Stimulated activated CD8-positive, alpha-beta memory T cell treated with anti-CD3 and anti-CD28 coated beads, Interleukin-4, amount 100 ng/mL, for 4 hours (primary cell): ENCODE measurements at places on chromosomes 1 and 21.

DNA sequence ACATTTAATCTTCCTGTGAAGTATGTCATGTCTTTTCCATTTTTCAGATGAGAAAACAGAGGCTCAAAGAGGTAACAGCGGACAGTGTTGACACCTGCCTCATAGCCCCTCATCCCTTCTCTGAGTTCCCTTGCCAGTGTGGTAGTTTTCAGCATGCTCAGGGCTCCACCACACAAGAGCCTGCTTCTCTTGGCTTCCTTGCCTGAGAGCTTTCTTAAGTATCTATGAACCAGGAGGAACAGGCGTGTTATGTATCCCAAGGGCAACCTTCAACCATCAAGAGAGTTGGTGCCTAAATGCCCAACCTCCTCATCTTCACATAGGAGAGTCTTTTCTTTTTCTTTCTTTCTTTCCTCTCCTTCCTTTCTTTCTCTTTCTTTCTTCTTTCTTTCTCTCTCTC lies 5.9 kb upstream of the PAFAH2 start:
- DNase-seq: no peak

GRCh38 chr21:26833460-26833939 lies 11.7 kb downstream of the ADAMTS1 start:
- DNase-seq: no peak

DNA sequence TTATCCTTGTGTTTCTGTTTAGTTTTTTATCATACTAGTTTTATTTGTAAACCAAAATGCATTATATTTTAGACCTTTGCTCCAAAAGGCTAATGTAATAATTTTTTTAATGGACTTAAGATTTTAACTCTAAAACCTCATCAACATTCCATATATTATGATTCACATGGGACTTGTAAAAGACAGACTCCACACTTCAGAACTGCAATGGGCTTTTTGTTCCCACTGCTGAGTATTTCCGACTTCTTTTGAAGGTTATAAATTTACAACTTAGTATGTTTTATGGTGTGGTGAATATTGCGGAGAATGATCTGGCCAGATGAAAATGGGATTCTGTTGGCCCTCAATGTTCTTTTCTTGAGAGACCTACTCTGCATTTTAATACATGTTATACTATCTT lies 678.5 kb downstream of the USP25 start:
- DNase-seq: no peak

DNA sequence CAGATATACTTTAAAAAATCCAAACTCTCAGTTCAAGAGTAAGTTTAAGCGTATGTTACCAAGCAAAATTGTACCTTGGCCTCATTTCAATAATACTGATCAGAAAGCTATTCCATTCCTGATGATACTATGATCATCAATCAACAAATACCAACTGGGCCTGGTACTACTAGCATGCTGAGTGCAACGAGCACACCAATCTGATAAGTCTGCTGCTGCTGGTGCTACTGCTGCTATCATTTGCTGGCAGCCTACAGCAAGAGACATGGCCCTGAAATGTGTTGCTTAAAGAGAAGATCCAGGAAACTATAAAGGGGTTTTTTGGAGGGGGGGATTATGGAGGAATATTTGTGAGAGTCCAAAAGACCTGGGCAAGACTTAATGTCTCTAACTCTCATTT lies 39.7 kb downstream of the NME7 start:
- no peak for DNase-seq

GRCh38 chr1:1573843-1574720 lies 581 bp downstream of the SSU72 start:
- DNase-seq: peak; percentile 44

GRCh38 chr1:236759252-236759859 lies 35.7 kb upstream of the MTR start:
- no peak for DNase-seq

DNA sequence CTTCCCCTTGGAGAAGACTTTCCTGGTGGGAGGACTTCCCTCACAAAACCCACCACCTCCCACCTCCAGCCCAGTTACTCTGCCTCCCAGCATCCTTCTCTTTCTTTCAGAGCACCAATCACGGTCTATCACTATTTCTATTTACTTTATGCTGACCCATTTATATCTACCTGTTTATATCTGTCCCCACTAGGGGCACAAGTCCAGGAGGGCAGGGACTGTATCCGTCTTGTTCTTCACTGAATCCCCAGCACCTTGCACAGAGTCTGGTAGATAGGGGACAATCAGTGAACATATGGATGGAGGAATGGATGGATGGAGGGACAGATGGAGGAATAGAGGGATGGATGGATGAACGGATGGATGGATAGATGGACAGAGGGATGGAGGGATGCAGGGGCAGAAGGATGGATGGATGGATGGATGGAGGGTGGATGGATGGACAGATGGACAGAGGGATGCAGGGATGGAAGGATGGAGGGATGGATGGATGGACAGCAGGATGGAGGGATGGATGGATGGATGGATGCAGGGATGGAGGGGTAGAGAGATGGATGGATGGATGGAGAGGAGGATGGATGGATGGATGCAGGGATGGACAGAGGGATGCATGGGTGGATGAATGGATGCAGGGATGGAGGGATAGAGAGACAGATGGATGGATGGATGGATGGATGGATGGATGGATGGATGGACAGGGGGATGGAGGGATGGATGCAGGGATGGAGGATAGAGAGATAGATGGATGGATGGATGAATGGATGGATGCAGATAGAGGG lies 5.5 kb downstream of the C1QB start:
- DNase-seq: no peak

GRCh38 chr1:162215902-162216301 lies 146.4 kb downstream of the NOS1AP start:
- no peak for DNase-seq

DNA sequence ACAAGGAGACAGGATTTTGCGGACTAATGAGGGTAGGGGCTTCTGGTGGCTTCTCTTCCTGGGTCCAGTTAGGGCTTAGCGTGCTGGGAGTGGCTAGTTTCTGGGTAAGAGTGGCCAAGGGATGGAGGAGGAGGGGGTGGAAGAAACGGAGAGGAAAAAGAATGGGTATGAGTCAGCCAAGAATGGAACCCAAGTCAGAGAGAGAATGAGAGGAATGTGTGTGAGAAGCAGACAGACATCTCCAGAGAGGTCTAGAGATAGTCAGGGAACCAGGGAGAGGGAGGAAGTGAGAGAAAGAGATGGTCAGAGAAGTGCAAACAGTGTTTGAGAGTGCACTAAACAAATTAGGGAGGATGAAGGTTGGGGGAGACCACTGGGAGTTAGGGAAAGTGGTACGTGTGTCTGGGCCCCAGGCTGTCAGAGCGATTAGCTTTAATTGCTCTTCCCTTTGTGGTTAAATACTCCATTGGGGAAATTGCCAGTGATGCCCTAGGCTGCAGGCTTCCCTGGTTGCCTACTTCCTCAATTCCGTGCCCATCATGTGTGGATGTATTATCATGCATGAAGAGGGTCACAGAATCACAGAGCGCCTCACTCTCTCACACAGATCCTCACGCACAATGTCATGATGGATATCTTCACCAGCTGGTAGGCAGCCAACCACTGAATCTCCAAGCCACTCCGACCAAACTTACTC lies 1.4 kb downstream of the PEA15 start:
- DNase-seq: no peak

GRCh38 chr21:41932191-41932575 lies 21.6 kb downstream of the C2CD2 start:
- no peak for DNase-seq

DNA sequence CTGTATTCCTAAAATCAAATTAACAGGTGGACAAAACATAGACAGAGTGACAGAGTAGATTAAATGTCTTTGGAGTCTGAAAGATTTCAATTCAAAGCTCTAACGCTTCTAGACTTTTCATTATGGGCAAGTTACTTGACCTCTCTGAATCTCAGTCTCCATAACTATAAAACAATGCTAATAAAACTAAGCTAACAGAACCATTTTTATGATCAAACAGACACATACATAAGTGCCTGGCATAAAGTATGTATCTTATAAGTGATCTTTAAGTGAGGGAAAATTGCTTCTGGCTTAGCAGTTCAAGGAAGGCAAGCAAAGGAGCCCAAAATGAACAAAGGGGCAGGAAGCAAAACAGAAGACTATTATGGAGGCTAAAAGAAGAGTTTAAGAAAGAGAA lies 216.8 kb upstream of the TNR start:
- DNase-seq: no peak

GRCh38 chr21:16318651-16319300 lies 589.0 kb downstream of the USP25 start:
- no peak for DNase-seq

DNA sequence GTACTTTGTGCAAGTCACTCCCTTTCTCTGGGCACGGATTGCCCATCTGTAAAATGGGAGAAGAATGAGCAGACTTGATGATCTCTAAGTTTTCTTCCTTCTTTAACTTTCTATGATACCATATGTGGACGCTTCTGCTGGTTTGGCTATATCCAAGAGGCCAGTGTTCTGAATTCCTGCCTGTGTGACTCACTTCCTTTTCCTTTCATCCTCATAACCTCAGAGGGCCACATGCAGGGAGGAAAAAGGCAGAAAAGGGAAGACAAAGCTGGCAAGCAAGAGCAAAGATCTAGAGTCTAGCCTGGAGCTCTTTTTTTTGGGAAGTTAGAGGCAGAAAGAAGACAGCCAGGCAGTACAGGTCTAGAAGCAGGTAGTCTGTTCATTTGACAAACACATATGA lies 151.2 kb downstream of the OMA1 start:
- no peak for DNase-seq

- DNase-seq: no peak
Measured at GRCh38 chr1:16888860-16889816, 6.6 kb upstream of the RNU1-2 start.

DNA sequence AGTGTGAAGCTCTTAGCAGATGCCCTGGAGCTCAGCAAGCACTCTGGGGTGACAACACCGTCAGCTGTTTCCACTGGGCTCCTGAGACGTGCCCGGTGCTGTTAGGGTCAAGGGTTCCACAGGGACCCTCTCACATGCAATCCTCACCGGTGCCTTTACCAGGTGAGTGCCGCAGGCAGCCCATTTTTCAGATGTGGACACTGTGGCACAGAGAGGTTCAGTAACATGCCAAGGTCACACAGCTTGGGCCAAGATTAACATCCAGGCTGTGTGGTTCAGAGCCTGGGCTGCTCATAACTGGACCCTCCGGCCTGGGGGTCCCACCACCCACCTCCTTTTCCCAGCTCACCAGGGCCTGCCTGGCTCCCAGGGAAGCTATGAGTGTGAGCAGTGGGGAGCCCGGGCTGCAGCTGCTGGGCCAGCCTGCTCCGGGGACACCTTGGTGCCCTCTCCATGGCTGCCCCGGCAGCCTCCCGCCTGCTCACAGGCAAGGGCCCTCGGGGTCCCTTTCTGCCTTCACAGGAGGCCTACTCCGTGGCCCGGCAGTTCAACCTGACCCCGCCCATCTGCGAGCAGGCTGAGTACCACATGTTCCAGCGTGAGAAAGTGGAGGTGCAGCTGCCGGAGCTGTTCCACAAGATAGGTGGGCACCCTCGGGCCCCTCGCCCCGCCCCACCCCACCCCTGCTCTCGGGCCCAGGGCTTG lies 49.3 kb downstream of the KCNAB2 start:
- DNase-seq: no peak

DNA sequence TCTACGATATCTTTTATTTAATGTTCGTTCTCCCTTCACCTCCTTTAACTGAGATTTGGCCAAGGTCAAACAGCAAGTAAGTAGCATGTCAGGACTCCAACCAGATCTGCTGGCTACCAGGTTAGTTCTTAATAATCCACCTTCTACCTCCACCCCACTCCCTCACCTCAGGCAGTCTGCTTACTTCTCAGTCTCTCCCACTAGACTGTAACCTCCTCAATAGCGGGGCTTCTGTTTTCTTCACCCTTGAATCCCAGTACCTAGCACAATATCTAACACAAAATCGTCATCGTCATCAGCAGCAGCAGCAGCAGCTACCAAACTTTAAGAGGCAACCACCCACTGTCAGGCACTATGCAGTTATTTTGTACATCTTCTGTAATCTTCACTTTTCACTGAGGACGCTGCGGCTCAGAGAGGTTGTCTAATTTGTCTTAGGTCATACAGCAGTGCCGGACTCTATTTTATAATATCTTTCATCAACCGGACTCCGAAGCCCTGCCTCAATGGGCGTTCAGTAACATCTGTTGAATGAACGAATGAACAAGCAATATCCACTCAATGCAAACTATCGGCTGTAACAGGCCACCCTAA lies 859 bp upstream of the MAGI3 start:
- no peak for DNase-seq

GRCh38 chr1:170685166-170685565 lies 21.2 kb downstream of the PRRX1 start:
- no peak for DNase-seq

- DNase-seq: no peak
Measured at GRCh38 chr21:15408089-15408488, 321.7 kb upstream of the USP25 start.

DNA sequence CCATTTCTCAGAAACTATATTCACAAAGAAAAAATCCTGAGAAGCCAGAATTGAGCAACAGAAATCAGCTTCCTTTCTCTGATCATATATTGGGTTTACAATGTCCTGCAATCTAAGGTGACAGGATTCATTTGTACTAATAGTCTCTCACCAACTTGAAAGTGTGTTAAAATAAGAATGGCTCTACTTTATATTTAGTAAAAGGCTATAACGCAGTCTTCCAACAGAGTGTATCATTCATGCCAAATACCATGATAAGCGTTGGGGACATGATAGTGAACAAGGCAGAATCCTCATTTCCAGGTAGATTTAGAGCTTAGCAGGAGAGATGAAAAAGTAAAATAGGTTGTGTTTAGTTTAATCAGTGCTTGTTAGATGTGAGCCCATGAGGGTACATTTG lies 519.2 kb upstream of the ZRANB2 start:
- DNase-seq: no peak
